Activated naive CD4-positive, alpha-beta T cell treated with Interleukin-2 at 50 U/mL for 16 hours (primary cell): ENCODE measurements at places on chromosomes 3 and 15.

DNA sequence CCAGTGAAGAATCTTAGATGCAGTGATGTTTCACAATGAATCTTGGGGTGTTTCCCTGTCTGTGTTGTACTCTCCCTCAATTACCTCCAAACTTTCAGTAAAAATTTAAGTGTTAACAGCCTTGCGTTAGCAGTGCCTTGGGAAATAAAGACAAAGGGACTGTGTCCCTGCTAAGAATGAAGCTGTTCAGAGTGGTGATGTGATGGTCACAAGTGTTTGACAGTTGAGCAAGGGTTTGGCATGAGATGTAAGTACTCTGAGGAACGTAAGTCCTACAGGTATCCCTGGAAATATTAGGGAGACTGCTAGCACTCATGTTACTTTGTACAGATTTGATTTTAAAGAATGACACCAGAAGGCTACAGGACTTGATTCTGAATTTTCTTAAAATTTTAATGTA lies 304.3 kb upstream of the DPH6 start:
- DNase-seq = no peak

GRCh38 chr3:57928511-57928910 lies 79.7 kb upstream of the FLNB start:
- DNase-seq = no peak

GRCh38 chr15:42863572-42864239 lies 56.9 kb downstream of the TTBK2 start:
- DNase-seq = no peak

GRCh38 chr15:47542312-47542989 lies 174.9 kb upstream of the SEMA6D start:
- no peak for DNase-seq

DNA sequence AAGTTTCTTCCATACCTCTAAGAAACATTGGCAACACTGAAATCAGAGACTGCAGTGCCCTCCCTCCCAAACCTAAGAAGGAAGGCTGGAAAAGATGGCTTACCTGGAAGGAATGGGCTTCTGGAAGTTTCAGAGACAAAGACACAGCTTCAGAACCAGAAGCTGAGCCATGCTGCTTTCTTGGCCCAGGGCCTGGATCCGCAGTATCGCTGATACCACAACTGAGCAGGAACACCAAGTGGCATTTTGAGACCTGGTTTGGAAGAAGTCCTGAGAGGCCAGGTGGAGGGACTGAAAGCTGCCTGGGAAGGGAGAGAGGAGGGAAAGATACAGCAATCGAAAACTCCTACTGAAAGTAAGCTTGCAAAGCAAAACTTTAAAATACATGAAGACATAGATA lies 19.8 kb downstream of the GPR160 start:
- DNase-seq = no peak

DNA sequence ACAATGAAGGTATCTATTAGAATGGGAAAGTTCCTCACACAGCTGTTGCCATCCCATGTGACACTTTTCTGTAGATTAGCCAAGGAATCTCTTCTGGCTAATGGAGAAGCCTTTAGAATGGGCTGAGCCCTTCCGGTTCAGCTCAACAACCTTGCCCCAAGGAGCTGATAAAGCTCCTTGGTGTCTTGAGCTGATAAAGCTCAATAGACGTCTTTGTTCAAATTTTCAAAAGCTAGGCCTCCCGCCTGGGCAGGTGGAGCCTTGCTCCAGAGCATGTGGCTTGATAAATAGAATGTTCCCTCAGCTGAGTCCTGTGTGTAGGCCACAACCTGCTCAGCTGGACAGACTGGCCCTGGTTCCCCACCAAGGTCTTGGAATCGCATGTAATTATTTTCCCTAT lies 7.2 kb upstream of the BNIP2 start:
- DNase-seq = no peak

DNA sequence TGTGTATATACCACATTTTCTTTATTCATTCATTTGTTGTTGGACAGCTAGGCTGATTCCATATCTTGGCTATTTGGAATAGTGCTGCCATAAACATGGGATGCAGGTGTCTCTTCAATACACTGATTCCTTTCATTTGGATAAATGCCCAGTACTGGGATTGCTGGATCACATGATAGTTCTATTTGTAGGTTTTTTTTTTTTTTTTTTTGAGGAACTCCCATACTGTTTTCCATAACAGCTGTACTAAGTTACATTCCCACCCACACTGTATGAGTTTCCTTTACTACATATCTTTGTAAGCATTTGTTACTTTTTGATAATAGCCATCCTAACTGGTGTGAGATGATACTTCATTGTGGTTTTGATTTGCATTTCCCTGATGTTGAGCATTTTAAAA lies 437.7 kb downstream of the DIPK2A start:
- no peak for DNase-seq

DNA sequence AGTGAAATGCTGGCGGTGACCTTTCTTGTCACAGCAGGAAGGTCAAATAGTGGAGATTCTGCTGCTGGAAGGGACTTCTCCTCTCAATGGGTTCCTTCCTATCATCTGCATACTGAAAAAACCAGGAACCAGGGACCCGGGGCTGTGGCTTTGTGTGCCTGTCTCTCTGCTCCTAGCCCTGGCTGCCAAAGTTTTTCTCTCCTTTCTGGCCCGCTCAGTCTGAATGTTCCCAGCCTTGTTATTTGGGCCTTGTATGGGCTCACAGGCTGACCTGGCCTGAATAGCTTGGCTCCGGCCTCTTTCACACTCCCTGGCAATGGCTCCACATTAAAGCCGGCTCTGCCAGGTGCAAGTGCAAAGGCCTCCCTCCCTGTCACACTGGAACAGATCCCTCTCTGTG lies 94.7 kb downstream of the LRIG1 start:
- no peak for DNase-seq

DNA sequence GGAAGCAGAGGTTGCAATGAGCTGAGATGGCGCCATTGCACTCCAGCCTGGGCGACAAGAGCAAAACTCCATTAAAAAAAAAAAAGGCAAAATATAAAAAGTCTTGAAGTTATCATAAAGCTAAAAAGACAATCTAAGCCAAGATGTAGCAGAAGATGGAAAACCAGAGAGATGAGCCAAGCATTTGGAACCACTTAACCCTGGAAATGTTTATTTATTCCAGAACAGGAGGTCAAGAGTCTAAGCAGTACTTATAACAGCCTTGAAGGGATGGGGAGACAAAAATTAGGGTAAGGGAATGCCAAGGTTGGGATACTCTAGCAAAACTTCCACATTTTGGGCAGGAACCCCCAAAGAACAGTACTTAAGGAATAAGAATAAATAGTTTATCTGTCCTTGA lies 30.1 kb downstream of the FAIM start:
- no peak for DNase-seq

DNA sequence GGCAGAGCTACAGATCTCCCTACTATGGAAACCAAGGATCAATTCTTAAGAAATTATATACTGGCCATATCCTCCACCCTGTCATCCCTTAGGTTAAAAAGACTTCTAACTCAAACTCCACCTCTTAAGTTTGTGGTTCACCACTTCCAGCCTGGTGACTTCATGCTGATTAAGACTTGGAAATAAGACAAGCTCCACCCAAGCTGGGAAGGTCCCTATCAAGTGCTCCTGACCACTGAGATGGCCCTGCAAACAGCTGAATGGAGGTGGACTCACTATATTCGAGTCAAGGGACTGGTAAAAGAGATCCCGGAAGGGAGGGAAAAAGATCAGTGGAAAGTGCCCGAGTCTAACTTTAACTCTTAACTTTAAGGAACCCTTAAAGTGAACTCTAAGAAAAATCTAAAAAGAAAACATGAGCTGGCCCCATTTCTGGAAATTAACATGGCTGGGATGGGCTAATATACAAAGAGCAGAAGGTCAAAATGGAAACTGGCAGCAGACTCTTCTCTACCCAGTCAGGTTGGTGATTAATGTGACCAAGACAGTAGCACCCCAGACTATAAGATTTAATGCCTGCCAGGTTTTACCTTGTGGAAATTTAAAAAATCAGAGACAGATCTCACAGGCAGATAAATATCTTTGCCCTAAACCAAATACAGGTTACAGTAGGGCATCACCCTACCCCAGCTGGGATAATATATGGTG lies 43.9 kb downstream of the PPCDC start:
- peak; percentile 33 for DNase-seq

GRCh38 chr3:55648591-55649318 lies 161.6 kb upstream of the WNT5A start:
- no peak for DNase-seq

- no peak for DNase-seq
Observed at GRCh38 chr3:181512787-181513186, 198.9 kb upstream of the SOX2 start.

DNA sequence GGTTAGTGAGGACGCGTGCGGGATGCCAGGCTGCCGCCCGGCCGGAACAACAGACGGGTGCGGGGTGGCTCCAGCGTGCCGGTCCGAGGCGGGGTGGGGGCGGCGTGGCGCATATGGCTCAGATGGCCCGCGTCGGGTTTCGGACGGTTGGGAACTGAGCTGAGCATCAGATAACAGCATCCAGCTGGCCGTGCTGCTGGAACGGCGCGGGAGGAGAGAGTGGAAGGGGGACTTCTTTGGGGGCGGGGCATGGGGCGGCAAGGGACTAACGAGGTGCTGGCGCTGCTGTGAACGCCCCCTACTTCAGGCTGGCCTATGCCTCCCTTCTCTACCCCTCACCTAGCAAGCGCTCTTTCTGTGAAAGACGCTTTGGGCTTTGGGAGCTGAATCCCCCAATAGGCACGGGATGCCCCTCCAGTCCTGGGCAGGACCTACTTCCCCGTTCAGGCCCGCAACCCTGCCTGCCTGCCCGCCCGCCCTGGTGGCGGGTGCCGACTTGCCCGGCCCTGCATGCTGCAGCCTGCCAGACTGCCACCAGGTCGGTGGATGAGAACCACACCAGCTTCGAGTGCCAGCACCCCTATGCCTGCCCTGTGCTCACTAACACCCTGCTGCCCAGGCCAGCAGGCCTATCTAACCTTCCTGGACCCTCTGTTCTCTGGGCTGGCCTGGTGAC lies 542 bp downstream of the INKA1 start:
- peak; percentile 47 for DNase-seq

GRCh38 chr3:106675451-106675850 lies 701.8 kb upstream of the CCDC54 start:
- no peak for DNase-seq

DNA sequence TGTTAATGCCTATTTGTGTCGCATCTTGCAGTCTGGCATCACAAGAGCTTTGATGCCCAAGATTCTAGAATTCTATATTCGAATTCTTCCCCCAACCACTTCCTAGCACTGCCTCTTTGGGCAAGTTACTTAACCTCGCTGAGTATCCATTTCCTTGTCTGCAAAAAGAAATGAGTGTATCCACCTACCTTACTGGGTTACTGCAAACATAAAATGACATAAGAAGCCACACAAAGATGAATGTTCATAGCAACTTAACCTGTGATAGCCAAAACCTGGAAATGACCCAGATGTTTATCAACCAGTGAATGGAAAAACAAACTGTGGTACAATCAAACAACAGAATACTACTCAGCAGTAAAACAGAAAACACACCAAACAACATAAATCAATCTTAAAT lies 24.9 kb downstream of the RFTN1 start:
- no peak for DNase-seq

GRCh38 chr15:40650479-40650878 lies 44.5 kb upstream of the RAD51 start:
- DNase-seq = no peak

DNA sequence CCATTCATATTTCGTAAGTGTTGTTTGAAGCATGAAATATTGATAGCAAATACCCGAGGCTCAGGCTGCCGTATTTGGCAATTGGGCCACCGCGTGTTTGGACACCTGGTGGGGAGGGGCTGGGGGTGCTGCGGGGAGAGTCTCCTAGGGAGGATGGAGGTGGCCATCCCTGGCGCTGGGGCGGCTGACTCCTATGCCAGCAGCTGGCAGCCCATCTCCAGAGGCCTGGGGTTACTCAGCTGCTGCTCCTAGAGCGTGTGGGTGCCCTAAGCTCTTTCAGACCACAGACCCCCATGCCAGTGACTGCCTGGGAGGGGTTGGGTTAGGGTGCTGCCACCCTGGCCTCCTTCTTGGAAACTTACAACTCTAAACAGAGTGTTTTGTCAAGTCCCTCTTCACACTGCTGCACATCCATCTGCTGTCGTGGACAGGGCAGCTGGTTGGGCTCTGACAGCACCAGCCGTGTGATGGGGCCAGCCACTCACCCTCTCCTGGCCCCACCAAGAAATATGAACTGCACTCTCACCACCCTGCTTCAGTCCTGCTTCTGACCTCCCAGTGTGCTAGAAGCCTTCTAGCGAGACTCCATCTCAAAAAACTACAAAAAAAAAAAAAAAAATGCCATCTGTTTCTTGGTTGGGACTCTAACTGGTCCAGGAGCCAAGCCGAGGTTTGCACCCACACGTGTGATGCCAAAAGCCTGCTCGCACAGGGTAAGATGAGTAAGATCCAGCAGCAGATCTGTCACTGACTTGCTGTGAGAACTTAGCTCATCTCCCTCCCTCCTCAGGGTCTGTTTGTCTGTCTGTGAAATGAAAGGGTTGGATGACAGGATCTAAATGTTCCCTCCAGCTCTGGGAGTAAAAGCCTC lies 156.2 kb downstream of the MEGF11 start:
- DNase-seq = no peak

- peak; percentile 54 for DNase-seq
Observed at GRCh38 chr3:196207833-196208607, 3.2 kb downstream of the ZDHHC19 start.

DNA sequence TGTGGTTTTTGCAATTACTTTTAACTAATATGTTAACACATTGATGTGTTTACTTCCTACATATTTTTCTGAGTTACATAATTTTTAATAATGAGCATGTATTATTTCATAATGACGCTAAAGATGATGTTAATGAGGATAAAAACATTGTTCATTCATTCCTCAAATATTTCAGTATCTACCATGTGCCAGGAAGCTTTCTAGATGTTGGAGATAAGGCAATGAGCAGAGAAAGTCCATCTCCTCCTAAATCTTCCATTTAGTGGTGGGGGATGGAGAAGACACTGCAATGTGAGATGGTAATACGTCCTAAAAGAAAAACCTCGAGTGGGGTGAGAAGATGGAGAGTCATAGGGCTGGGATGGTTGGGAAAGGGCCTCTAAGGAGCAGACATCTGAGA lies 132.7 kb downstream of the MYLK start:
- DNase-seq = no peak
